ENCODE measurements at places on chromosomes 12 and 14.

DNA sequence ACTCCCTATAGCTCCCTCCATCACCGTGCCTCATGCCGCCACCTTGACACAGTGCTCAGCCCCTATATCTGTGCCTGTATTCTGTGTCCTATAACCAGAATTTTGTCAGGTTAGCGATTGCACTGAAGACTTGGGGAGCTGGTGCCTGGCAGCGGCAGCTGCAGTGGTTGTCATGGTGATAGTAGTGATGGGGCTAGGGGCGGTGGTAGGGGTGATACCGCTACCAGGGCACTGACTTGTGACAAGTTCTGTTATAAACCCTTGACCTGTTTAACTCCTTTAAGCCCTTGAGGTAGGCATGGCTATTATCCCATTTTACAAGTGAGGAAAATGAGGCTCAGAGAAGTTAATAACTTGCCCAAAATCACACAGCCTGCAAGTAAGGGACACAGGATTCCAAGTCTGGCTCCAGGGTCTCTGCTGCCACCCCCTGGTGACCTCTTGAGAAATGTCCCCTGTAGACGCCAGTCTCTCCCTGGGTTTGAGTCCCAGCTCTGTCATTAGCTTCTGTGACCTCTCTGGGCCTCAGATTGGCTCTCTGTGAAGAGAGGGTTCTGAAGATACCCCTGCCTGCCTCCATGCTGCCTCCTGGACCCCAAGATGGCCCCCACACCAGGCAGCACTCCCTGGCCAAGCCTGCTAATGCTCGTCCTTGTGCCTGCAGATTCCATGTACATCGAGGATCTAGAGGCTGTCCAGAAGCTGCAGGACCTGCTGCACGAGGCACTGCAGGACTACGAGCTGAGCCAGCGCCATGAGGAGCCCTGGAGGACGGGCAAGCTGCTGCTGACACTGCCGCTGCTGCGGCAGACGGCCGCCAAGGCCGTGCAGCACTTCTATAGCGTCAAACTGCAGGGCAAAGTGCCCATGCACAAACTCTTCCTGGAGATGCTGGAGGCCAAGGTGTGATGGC is 121.9 kb downstream of the ESRRB start:
- DNase-seq: no peak

- DNase-seq: peak; percentile 21
Measured at GRCh38 chr12:68450947-68451260, 118.7 kb upstream of the MDM1 start.

DNA sequence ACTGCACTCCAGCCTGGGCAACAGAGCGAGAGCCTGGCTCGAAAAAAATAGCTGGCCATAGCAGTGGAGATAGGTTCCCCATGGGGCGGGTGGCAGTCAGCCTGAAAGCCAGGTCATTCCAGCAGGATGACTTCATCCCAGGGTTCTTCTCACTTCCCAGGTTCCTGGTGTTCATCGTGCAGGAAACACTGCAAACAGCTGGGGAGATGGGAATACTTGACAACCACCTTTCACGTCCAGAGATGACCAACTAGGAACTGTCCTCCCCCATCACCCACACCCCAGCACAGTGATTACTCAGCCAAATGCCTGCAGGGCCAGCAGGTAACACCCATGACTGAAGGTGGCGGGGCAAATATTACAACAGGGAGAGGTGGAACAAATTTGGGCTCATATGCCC is 1.7 kb downstream of the VSIG10 start:
- DNase-seq: no peak

GRCh38 chr12:105933671-105934665 is 204.8 kb downstream of the NUAK1 start:
- DNase-seq: no peak

DNA sequence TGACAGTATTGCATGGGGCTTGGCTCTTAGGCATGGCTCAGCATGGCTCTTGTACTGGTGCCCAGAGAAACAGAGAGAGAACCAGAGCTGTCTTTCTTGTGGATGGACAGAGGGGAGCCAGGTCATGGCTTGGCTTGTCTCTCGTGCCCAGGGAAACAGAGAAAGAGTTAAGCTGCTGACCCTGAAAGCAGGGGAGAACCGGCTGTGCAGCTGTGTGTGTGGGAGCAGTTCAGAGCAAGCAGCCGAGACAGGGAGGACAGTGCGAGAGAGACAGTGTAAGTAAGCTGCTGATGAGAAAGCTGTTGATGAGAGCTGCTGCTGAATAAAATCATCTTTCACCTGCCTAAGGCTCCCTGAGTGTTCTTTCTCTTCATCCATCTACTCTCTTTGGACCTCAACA is 61.3 kb upstream of the DDHD1 start:
- DNase-seq: no peak

GRCh38 chr12:101743724-101744472 is 4.6 kb upstream of the SYCP3 start:
- DNase-seq: no peak

DNA sequence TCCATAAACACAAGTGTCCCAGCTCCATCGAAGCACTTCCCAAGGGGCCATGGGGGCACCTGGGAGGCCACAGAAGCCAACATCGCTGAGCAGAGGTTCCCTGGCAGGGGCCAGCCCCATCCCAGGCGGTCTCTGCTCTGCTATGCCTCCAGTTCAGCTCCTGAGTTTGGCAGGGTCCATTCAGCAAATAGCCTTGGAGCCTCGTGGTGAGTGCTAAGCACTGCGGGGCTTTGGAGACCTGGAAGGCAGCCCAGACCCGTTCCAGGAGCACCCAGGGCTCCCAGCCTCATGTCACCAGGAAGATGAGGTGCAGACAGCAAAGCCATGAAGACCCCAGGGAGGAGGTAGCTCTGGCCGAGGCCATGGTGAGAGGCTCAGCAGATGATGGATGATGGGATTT is 109.5 kb downstream of the LGMN start:
- no peak for DNase-seq

DNA sequence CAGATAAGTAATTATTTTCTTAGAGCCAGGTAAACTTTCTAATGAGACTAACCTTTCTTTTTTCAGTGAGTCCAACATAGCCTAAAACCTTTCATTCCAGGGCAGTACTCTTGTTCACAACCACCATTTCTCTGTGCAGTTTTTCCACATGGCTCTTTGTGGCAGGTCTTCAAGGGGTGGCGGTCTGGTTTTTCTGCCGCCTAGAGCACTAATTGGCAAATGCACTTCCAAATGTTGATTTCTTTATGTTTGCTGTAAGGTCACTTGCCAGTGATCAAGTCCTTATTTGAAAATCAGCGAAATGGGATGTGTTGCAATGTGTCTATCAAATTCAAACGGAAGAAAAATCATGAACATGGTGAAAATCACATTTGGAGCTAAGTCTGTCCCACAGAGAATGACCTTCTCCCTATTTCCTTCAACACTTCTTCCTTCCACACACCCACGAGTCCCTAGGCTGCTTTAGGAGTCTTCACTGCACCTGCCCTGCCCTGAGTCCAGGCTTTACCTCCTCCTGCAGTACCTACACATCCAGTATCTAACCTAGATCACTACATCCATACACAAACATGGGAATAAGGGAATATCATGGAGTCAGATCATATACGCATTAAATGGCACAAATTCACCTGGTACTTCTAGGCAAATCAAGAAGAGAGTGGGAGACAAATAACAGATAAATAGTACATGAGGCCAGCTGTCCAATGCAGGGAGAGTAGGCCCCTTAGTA is 1.9 kb downstream of the SRGAP1 start:
- no peak for DNase-seq

GRCh38 chr12:14771651-14772137 is 31.6 kb downstream of the WBP11 start:
- DNase-seq: no peak

DNA sequence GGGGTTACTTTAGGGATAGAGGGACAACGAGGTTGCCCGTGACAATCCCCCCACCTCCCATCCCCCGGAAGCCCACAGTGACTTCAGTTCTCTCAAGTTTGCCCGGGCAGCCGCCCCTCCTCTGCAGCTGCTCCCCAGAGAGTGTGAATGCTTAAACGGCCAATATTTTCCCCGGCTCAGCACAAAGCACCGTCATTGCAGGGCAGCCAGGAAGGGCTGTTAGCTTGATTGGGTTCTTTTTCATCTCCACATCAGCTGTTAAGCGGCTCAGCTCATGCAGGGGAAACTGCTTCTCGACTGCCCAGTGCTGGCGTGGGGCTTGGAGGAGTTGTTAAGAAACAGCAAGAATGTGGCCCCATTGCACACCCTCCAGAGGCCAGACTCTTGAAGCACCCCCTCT is 120.5 kb upstream of the NCOR2 start:
- no peak for DNase-seq

GRCh38 chr14:68794130-68794850 is 1.4 kb upstream of the ZFP36L1 start:
- DNase-seq: peak; percentile 75

DNA sequence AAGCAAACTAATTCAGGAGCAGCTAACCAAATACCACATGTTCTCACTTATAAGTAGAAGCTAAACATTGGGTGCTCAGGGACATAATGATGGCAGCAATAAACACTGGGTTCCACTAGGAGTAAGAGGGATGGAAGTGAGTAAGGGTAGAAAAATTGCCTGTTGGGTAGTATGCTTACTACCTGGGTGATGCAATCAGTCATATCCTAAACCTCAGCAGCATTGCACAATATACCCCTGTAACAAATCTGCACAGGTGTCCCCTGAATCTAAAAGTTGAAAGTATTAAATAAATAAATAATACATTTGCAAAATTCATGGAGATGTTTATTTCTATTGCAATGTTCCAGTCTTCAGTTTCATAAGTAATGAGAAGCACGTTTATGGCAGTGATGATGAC is 409.8 kb upstream of the FOXG1 start:
- no peak for DNase-seq

DNA sequence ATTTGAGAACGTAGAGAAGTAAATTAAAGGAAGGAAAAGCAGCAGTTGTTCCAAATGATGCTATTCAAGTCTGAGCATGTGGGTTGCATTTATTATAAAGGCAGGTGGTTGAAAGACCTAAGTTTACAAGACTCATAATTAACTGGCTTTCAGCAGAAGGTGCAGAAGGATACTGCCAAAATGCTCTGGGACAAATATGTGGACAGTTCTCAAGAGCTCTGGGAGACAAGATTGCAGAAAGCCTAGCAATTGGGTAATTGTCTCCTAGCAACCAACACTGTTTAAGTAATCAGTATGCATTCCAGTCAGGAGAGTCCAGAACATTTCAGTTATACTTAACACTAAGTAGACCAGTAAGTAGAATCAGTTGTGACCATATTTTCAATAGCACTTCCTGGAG is 131.5 kb downstream of the GPR135 start:
- DNase-seq: no peak

DNA sequence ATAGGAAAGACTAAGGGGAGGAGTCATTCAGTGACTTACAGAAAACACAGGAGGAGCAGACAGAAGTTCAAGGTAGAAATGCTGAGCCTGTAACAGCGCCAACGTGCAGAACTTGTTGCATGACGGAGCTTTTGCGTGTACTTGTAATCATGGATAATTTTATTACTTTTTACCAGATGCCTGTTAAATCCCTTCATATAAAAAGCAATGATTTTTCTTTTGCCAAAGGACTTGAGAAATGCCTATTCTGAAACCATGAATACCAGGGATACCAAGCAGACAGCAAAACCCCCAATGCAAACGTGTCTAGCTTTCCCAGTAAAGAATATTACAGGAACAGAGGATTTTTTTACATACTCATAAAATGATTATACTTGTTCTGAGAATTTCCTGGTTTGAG is 163.6 kb upstream of the GSC start:
- DNase-seq: no peak

DNA sequence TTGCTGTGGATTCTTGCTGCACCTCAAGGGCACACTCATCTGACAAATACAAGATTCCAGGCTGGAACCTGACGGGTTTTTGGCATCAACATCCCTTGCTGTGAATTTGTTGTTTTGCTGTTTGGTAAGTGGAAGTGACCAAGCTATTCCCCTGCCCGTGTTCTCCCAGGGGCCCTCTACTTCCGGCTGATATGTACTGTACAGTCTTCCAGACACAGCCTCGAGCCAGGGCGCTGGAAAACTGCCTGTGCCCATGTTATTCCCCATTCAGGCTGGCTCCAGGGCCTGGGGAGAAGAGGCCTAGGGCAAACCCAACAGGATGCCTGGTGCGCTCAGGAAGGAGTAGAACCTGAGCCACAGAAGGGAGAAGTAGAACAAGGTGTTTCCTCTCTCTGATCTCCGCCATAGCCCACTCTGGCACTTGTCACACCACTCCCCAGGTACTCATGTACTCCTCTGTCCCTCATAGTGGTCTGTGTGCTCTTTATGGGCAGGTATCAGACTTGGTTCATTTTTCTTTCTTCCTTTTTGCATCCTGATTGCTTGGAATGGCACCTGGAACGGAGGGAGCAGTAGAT is 67.8 kb upstream of the LTA4H start:
- DNase-seq: no peak

DNA sequence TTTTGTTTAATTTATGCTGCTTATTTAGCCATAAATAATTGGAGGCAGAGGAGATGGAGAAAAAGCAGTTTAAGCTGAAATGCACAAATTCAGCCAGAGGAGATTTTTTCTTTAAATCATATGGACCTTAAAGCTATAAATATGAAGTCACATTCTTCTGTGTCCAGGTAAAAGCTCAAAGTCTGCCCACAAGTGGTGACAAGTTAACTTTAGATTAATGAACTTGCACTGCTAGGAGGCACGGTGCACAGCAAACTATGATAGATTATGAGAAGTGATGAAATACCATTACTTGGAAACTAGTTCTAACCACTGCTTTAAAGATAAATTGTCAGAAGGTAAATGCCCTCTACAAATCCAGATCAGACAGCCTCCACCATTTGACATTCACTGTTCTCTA is 69.0 kb downstream of the IFT81 start:
- no peak for DNase-seq

DNA sequence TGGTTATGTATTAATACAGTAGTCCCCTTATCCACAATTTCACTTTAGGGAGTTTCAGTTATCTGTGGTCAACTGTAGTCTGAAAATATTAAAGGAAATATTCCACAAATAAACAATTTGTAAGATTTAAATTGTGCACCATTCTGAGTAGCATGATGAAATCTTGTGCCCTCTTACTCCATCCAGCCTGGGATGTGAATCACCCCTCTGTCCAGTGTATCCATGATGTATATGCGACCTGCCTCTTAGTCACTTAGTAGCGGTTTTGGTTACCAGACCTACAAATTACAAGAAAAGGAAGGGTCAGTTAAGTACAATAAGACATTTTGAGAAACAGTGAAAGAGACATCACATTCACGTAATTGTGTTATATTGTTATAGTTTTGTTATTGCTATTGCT is 39.9 kb upstream of the MDGA2 start:
- no peak for DNase-seq

- DNase-seq: no peak
Measured at GRCh38 chr12:74412606-74413230, 124.9 kb upstream of the ATXN7L3B start.

- no peak for DNase-seq
Measured at GRCh38 chr12:101906226-101906625, 28.8 kb downstream of the DRAM1 start.

DNA sequence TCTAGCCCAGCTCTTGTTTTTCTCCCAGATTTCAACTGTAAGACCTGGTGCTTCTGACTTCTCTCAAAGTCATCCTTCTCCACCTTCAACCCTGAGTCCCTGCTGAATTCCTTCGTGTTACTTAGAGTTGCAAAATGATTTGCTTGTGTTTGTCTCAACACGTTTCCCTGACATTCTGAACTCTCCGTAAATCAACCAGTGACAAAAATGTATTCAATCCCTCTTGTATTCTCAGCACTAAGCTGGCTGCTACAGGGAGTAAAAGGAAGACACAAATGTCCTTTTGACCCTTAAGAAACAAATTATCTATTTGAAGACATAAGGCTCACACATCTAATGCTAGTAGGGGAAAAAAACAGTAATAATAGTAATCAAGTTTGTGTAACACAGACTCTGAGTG is 514.0 kb upstream of the TMPO start:
- DNase-seq: no peak
